ENCODE measurements at places on chromosomes 12 and 14.
A peak's percentile ranks its signal among the peaks of the same experiment; 100 is the strongest.

- DNase-seq = no peak
These were observed 2.3 kb downstream of the HMGA2 start for GRCh38 chr12:65826353-65827171.

- DNase-seq = no peak
These were observed 59.3 kb downstream of the DNAI7 start for GRCh38 chr12:25135531-25136154.

DNA sequence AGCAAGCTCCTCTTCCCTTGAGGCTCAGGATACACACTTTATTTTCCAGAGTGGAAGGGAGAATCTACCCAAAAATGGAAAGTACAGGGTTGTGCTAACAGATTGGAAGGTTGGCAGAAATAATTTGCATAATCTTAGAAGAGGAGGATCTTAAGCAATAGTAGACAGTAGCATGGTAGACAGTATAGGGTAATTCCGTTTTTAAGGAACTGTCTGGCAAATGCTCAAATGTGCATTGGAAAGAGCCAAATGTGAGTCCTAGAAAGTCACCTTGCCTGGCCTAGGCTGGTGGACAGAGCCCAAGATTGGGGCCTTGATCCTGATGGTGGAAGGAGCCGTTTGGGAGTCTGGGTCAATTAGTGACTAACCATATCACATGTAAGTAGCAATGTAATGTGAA is 13.1 kb upstream of the CARMIL3 start:
- no peak for DNase-seq

- no peak for DNase-seq
These were observed 10.1 kb downstream of the NUDT4 start for GRCh38 chr12:93387780-93388179.

DNA sequence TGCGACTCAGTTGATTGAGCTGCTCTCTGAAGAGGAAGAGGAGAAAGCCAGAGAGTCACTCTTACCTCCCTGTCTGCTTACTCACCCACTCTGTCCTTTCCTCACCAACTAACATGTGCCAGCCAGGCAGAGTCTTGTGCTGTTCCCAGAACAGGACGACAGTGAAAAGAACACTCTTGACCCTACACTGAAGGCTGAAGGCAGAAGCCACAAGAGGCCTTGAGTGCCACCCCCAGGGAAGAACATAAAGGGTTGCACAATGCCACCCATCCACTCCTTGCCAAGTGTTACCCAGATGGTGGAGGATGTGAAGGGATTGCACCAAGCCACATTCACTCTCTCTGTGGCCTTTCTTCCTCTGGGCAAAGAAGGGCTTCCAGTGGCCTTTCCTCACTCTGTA is 12.8 kb downstream of the ABHD4 start:
- DNase-seq = no peak

DNA sequence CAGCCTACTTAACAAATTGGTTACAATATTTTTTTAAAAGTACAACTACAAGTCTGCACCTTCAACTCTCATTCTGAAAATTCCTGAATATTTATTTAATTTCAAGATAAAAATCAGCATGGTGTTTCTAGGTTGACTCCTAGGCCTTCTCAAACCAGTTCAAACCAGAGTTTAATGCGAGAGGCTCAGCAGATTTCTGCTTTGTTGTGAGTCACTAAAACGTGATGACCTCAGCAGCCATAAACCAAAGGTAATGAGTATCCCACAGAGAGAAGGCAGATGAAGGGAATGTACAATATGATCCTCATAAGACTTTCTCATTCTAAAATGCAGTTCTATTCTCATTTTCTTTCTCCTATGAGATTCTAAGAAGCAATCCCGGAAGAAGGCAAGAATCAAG is 1.5 kb downstream of the PRDM4 start:
- no peak for DNase-seq

DNA sequence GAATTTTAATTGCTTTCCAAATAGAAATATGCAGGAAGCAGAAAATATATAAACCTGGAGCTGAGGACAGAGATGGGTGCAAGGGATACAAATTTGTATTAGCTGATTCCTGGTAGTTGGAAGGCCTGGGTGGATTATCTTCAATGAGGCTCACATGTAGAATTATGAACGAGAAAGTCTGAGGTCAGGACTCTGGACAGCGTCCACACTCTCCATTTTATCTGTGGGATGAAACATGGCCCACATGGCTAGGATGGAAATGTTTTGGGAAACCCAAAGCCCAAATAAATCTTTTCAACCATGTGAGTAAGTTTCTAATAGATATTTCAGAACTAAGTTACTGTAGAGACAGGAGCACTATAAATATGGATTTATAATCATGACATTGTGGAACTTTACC is 256.1 kb downstream of the APAF1 start:
- no peak for DNase-seq

GRCh38 chr14:19902409-19902808 is 18.0 kb upstream of the OR4K5 start:
- DNase-seq = no peak

DNA sequence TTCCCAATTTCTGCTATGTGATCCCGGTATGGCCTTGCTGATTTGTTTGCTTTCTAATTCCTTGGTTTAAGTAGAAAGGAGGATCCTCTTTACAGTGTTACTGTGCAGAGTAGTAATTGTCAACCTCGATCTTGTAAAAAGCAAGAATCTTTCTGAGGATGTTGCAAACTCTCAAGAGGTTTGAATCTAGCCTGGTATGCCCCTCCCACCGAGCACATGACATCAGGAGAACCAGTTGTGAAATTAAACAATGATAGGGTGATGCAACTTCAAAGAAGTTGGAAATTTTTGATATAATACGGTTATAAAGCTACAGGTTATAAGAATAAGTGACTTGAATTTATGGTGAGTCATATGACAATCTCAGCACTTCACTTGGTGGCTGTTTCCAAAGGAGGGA is 35.0 kb upstream of the FUT8 start:
- DNase-seq = no peak

GRCh38 chr14:52021957-52022600 is 32.7 kb downstream of the RTRAF start:
- no peak for DNase-seq

DNA sequence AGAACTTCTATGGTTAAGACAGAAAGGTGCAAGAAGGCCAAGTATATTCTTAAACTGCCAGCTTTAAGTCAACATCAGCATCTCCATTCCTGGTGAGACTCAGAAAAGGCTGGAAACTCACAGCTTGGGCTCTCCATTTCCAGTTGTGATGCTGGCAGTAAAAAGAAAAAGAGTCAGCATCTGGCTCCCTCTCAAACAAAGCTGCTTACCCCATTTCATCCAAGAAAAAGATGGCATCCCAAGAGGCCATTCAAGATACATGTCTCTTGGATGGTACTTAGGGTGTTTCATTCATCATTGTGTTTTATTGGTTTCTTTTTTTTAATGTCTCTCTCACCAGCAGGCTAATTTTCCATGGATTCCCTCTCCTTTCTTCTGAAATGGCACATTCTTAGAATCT is 61.9 kb downstream of the DCAF5 start:
- no peak for DNase-seq

DNA sequence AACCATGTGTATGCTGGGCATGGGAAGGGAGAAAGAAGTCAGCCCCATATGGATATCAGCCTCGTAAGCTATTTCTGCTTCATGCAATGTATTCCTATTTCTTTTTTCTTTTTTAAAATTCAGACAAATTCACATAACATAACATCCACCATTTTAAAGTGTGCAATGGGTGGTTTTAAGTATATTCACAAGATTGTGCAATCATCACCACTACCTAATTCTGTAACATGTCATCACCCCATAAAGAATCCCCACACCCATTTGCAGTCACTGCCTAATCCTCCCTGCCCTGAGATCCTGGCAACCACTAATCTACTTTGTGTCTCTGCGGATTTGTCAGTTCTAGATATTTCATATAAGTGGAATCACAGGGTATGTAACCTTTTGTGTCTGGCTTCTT is 9.5 kb downstream of the POMT2 start:
- DNase-seq = no peak

GRCh38 chr12:67535176-67535575 is 113.4 kb upstream of the DYRK2 start:
- DNase-seq = no peak

DNA sequence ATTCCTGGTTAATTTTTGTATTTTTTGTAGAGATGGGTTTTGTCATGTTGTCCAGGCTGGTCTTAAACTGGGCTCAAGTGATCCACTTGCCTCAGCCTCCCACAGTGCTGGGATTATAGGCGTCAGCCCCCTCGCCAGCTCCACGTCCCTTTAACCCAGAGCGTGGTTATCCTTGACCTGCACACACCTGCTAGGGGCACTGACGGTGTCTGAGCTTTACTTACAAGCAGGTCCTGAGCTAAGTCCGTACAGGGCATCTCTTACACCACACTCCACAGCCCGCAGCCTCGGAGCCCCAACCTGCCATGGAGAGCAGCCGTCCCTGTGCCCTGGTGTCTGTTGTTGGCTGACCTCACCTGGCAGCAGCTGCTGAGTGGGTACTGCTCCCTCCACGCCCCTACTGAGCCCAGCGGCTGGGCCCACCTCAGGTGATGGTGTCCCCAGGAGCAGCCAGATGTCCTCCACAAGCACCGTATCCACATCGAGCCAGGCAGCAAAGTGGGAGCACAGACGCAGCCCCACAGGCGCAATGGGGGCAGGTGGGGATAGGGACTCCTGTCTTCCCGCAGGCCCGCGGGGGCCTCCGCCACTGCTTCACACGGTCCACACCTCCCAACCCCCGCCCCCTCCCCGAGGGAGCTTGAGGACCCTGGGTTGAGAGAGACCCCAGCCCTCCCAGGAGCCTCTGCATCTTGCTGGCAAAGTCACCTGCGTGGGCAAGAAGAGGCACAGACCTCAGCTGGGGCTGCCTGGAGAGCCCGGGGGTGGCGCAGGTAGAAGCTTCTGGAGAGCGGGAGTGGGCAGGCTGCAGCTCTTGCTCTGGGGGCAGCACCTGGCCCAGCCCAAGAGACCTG is 325.4 kb upstream of the SFSWAP start:
- no peak for DNase-seq

- DNase-seq = peak; percentile 75
These were observed 353.4 kb downstream of the KCNH5 start for GRCh38 chr14:62691647-62692489.

DNA sequence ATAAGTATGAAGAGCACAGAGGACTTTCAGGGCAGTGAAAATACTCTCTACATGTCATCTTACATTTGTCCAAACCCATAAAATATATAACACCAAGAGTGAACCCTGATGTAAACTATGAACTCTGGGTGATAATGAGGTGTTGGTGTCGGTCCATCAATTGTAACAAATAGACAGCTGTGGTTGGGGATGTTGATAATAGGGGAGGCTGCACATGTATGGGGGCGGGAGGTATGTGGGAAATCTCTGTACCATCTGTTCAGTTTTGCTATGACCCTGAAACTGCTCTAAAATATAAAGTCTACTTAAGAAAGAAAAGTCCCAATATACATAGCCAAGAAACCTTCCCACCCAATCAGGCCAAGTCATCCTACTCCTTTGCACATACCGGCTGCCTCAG is 88.5 kb downstream of the GPR135 start:
- DNase-seq = no peak

DNA sequence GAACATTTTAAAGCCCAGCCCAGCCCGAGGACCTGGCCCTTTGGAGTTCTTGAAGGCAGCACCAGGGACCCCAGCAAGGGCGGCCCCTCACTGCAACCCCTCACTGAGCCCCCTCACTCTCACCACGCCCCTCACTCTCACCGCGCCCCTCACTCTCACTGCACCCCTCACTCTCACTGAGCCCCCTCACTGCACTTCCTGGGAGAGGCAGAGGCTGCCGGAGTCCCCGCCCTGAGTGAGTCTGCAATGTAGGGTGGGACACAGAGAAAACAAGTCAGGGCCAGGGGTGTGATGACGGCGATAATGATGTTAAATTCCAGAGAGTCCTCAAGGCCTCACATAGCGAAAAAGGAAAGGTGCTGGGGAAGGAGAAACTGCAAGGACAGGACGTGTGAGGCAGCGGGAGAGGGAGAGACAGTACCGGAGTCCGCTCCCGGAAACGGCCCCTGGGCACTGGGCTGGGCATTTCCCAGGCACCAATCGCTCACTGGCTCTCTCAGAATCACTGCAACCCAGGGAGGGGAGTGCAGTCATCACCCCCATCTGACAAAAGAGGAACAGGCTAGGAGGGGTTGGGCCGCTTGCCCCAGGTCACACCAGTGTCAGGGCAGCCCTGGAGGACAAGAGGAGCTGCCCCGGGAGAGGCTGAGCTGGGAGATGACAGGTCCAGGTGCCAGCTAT is 24.9 kb downstream of the CCDC88C start:
- DNase-seq = no peak

DNA sequence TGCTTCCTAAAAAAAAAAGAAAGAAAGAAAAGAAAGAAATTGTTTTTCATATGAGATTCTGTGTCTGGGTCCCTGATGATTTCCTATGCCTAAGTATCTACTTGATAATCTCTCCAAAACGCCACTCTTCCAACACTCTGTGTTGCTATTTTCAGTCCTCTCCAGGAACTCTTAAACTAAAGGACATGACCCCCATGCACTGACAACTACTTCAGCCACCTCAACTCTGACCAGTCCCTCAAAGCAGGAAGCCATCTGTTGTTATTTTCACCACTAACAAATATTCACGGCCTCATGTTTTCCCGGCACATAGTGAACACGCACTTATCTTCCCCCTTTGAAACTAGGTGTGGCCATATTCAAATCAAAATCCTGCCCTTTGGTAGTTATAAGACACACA is 259.3 kb downstream of the PPFIA2 start:
- no peak for DNase-seq

DNA sequence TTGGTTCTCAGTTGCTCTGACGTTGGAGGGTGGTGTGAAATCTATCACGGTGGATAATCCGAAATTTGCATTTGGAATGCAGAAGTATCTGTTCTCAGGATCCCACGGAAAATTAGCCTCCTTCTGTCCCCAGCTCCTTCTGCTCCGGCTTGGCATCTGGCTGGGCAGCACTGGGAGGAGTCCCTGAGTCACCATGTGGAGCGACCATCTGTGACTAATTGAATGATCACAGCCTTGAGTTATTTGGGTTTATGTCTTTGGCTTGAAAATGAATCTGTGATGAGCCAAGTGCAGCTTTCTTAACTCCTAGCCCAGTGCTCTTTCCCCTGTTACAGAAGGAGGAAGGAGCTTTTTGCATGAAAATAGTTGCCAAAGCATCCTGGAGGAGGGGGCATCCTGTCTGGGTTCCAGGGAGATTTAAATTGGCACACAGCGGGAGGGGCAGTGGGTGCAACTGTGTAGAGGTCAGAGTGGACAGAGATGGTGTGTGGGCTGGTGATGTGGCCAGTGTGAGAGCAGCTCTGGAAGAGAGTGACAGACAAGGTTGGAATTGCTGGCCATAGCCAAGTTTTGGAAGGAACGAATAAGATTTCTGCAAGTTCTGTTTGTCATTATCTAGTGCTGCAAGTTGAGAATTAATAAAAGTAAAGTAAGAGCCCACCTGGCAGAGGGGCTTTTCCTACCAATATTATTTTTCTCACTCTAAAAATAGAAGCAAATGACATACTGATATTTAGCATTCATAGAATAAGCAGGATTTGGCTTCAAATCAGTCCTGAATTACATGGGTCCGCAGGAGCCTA is 74.4 kb downstream of the SLC24A4 start:
- no peak for DNase-seq
